ENCODE measurements at places on chromosomes 6 and 20.

GRCh38 chr20:58039274-58040092 is 189.0 kb downstream of the ANKRD60 start:
- DNase-seq = no peak

DNA sequence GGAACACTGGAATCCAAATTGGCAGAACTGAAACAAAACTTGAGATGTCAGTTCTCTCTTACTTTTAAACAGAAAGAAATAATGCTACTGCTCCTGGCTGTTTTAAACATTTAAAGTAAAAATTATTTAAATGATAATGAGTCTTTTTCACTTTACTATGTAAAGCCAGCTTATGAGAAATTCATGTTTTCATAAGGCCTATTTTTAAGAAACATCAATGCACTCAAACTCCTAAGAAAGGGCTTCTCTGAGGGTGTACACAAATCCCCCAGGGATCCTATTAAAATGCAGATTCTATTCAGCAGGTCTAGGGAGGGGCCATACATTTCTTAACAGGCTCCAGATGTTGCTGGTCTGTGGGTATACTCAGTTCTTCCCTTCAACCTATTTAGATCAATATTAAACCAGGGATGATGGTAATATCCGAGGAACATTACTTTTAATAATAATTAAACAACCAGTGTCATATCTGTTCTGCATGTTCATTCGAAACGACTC is 2.3 kb downstream of the FERMT1 start:
- DNase-seq = no peak

GRCh38 chr20:19835533-19836222 is 77.6 kb downstream of the RIN2 start:
- DNase-seq = no peak

DNA sequence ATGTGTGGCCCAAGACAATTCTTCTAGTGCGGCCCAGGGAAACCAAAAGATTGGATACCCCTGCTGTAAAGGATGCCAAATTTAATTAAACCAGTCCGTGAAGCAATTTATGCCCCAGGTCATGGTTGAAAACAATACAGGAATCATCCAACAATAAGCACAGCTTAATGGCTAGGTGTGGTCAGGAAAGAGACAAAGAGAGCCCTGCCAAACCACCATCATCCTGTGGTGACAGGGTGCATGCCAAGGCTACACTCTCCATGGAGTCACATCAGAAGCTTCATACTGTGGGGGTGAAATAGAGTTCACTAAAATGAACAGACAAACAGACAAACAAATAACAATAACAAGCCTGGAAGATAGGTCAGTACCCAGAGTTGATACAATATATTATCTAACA is 62.7 kb downstream of the DZANK1 start:
- DNase-seq = no peak

GRCh38 chr6:92723390-92723931 is 695.9 kb downstream of the EPHA7 start:
- DNase-seq = no peak

GRCh38 chr20:7758406-7758805 is 181.9 kb downstream of the HAO1 start:
- DNase-seq = no peak

Measured in HCEC 1CT (cell line).